Stimulated activated CD4-positive, alpha-beta T cell treated with anti-CD3 and anti-CD28 coated beads, Interleukin-1b, Interleukin-23, amount 100 ng/mL, for 48 hours (primary cell): ENCODE measurements at places on chromosomes 4 and X.

- no peak for DNase-seq
These were observed 486.0 kb downstream of the GRID2 start for GRCh38 chr4:92789741-92790140.

DNA sequence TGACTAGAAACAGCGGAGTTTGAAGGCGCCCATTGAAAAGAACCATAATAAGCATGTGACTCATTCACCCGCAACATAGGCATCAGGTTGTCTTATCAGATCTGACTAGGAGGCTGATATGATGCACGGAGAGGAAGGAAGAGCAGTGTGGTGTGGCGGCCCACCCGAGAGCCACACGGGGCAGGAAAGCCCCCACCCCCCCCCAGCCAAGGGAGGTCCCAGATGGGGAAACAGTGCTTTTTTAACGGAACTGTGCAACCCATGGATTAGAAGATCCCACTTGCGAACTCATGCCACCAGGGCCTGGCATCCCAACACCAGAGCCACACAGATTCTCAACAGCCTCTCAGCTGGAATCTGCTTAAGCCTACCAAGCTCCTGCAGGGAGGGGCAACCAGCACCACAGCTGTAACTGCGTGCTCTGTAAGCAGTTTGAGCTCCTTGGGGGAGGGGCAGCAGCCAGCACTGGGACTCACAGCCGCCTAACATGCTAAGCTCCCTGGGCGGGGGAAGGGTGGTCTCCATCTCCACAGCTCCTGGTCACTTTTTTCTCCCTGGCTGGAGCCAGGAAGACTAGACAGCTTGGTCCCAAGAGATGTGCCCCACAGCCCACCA, 466.2 kb downstream of the PDGFC start:
- DNase-seq, result no peak

GRCh38 chrX:44733931-44734330, 109.9 kb upstream of the DUSP21 start:
- DNase-seq, result no peak

GRCh38 chrX:48083212-48083611, 11.8 kb upstream of the ZNF630 start:
- DNase-seq, result peak; percentile 24

GRCh38 chr4:123433573-123433972, 37.0 kb downstream of the SPRY1 start:
- DNase-seq, result no peak

DNA sequence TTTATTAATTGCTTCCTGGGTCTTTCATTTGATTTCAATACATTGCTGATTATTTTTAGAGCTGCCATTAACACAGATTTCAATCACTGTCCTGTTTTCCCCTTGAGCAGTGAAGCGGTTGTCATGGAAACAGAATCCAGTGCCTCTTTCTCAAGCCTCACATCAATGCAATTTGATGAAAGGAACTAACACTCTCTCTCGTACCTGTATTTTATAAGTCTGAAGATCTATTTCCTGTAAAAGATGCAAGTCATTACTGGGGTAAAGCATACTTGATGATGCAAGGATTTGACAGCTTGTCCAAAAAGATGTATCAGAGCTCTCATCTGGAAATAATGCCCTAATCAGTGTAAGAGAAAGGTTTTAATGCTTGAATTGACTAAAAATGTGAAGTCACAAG, 17.9 kb upstream of the GASK1B start:
- DNase-seq, result no peak

- no peak for DNase-seq
These were observed 2.8 kb downstream of the PCDH19 start for GRCh38 chrX:100407147-100407783.

- DNase-seq, result no peak
These were observed 34.6 kb upstream of the FGFR3 start for GRCh38 chr4:1758306-1759121.

- no peak for DNase-seq
These were observed 52.2 kb upstream of the ADRA2C start for GRCh38 chr4:3713817-3714641.

DNA sequence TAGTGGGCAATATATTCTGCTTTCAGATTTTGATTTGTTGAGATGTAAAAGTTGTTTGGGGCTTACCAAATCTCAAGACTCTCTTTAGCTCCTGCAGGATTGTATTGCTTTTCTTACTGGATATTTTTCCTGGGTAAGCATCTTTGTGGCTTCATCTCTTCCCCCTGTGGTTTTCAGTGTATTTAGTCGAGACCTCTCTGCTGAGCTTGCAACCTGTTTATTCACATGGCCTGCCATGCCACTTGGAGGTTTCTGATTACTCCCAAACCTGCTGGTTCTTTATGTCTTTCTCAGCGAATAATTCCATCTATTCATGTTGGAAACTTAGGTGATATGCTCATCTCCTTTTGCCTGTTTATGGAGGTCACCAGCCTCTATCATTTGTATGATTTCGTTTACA, 10.9 kb downstream of the CCNG2 start:
- DNase-seq, result no peak

- DNase-seq, result no peak
These were observed 5.0 kb downstream of the GPC3 start for GRCh38 chrX:133980406-133980805.

- no peak for DNase-seq
These were observed 87.2 kb downstream of the MAOA start for GRCh38 chrX:43743100-43743822.

DNA sequence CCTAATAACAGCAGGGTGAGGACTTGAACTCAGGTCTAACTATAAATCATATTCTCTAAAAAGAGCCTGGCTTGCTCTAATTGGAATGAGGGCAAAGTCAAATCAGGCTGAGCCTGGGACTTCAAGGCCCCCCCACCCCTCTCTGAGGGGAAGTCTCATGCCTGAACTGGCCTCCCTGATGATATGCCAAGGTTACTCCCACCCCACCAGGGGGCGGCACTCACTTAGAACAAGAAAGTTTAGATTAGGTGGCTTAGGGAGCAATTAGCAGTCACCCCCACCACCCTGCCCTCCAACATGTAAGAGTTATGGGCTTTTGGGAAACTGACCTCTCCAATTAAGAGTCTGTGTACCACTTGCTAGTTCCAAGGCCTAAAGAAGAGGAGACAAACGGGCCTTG, 2.7 kb downstream of the FOXO4 start:
- peak; percentile 67 for DNase-seq

DNA sequence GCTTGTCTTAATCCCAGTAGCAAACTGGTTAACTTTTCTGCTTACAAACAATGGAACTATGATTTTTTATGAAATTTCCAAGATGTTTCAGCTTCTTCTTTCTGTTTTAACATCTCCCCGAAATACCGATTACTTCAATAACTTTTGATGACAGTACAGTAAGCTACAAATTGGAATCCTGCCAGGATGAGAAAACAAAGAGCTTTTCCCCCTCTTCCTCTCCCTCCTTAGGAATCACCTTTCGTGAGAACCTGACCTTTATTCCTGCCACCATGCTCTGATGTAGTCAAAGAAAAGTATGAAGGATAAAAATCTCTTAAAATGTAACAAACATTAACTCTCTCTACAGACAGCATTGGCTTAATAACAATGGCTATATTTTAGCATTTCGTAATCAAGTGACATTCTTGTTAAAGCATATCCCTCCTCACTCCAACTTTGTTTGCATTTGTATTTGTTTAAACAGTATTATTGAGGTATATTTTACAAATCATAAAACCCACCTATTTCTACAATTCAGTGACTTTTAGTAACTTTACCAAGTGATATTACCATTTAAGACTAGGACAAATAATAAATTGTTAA, 148.7 kb upstream of the NAP1L5 start:
- no peak for DNase-seq

DNA sequence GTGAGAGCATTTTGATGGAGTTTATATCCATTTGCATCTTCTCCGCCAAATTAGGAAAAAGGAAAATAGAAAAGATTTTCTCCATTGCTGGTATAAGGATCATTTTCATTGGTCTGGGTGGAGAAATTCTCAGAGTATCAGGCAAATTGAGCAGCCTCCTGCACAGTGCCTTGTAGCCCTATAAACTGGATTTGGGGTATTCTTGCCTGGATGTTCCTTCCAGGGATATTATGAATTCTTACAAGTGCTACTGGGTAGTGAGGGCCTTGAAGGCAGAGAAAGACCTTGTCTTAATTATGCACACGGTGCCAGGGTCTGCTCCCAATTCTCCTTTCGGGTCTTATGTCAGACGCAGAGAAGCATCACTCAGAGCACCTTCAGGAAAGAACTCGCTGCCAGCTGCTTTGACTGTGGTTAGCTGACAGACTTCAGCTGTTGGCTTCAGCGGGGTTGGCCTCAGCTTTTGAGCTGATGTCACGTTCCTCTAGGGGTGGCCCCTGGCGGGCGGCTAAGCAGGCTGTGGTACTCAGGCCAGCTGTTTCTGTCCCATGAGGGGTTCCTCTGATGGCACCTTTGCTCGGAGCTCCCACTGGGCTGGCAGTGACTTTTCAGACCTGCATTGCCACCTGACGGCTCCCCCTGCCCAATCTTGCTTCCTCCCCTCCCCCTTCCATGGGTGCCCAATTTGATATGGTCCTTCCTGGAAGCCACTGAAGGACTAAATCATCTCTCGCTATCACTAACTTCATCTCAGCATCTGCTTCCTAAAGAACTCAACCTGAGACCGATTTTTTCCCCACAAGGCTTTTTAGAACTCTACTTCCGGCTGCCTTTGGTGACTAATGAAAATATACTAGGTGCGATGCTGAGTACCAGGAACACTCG, 519.5 kb downstream of the BCOR start:
- peak; percentile 77 for DNase-seq

GRCh38 chrX:47390780-47391179, 20.4 kb downstream of the ZNF157 start:
- DNase-seq, result no peak

- DNase-seq, result no peak
These were observed 418.4 kb downstream of the GASK1B start for GRCh38 chr4:157754410-157754809.

DNA sequence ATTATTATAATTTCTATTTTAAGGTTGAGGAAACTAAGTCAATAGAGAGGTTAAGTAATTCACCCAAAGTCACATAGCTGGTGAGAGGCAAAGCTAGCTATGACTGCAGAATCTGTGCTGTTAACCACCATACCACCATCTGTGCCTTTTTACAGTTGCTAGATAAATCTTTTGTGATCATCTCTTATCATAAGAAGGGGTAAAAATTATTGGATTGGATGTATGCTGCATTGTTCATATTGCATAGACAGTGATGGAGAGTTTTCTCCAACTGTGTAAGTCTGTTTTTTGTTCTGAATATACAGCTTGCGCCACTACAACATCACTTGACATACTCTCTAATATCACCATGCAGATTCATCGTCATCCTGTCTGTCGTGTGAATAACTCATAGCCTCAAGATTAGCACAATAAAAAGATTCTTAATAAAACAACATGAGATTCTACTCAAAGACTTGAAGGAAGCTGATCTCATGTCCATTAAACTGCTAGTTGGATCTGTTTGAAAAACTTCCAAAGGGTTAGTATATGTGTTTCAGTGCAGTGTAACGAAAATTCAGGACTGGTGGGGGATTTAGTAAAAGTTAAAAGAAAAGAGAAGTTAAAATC, 495.9 kb downstream of the SPRY1 start:
- DNase-seq, result no peak
